A673 (cell line): ENCODE measurements at places on chromosomes 7 and 10.

DNA sequence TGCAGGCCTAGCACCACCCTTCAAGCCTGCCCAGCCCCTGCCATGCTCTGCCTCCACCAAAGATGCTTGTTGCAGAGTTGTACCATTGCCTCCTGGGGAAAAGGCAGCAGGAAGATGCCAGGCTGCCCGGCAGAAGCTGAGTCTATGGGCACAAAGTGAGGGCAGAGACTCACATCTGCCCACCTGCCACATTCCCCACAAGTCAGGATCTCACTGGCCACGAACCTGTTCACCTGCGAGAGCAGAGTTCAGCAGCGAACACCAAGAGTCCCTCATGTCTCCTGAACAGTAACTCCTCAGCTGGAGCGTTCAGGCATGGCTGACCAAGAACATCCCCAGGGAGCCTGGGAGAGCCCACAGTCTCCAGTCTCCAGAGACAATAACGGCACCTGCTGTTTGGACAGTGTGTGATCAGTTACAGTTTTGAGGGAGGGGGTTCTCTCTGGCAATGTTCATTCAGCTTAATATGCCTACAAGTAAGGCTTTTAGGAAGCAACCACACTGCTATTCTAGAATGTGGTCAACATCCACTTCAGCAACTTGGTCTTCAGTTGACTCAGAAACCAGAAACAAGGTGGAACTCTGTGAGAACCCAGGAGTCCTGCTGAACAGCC lies 78.5 kb downstream of the GRID1 start:
- no peak for DNase-seq

DNA sequence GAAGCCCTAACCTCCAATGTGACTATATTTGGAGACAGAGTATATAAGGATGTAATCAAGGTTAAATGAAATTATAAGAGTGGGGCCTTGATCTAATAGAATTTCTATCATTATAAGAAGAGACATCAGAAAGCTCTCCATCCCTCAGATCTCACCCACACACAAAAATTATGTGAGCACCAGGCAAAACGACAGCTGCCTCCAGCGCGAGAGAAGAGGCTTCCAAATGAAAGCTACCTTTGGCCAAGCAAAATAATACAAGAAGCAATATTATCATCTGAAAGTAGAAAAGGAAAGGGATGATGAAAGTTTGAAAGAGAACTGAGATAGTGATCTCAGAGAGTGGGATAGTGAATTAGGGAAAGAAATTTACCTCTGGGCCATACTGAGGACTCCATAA lies 1192.5 kb downstream of the NXPH1 start:
- no peak for DNase-seq

DNA sequence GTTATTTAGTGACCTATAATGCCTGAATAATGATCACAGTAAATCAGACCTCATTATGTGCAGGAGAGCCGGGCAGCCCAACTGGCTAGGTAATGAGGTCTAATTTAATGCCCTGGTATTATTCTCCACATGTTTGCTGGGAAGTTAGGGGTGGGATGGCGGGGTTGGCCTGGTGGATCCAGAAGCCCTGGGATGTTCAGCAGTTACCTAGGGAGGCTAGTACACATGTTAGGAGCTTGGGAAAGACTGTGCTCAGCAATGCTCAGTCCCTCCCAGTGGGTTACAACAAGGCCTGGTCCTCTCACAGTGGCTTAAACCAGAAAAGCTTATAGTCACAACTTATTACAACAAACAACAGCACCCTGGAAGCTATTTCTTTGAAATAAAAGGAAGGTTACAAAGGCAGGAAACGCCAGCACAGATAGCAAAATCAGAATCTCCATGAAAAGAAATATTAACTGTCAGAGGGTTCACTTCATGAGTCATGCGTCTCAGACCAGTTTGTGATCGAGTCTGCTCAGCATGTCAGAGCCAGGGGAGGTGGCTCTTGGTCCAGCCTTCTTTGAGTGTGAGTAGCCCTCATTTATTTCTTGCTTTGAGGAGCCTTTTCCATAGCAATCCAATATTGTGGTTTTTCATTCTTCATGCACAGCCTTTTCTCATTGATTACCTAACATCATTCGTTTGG lies 418.6 kb upstream of the NPVF start:
- DNase-seq, result no peak

DNA sequence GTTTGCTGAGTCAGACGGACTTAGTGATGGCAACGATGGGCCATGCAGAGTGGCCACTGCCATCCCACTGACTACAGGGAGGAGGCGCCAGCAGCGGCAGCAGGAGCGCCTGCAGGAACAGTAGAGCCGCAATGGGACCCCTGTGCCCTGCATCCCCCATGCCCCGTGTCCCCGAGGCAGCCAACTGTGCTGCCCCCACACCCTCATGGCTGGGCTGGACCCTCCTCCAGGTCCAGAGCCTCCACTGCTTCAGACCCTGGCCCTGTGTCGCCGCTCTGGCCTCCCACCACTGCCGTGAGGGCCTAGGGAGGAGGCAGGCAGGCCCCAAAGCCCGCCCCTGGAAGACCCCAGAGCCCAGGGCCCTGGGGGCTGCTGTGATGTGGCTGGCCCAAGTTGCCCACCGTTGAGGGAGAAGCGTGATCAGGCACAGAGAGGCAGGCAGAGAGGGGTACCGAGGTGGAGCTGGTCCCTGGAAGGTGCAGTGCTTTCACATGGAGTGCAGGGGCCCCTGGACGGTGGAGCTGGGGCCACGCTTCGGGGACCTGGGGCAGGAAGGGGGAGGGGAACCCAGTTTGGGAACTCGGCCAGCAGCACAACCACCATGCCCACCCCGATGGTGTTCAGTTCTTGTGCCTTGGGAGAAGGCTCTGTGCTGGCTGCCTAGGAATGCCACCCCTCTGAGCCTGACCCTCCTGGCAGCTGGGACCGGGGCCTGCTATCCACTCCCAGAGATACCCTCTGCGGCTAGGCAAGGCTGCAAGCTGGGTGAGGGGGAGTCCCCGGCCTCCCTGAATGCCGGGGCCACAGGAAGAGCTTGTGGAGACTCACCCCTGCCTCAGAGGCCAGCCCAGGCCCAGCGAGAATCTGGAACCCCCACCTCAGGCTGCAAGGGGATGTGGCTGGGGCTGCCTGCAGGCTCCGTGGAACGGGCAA lies 32.6 kb downstream of the DKK1 start:
- DNase-seq, result no peak

DNA sequence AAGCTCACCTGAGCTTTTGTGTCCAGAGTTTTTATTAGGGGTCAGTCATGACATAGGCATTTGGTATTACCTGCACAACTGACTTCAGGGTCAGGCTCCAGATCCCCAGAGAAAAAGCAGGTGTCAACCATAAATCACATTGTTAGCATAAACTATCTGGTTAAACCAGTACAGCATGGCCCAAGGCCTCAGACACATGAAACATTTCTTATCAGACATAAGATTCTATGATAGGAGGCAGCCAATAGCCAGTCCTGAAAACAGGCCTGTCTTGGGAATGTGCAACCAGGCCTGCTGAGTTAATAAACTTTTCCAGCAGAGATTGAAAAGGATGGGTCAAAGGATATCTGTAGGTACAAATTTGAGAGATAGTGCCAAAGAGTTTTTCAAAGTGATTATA lies 116.1 kb downstream of the TPST1 start:
- no peak for DNase-seq

DNA sequence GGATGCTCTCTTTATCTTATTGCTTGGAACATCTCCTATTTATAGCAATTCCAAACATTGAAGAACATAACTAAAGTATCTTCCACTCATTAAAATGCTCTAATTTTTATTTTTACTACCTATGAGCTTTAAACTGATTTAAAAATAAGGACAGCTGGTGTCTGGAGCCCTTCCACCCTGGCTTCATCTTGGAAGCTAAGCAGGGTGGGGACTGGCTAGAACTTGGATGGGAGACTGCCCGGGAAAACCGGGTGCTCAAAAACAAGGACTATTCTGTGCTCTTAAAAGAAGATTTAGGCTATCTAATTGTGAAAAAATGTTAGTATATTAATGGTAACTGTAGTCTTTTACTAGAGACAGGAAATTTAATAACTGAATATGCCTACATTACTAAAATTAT lies 69.2 kb downstream of the ARMC3 start:
- peak; percentile 22 for DNase-seq

DNA sequence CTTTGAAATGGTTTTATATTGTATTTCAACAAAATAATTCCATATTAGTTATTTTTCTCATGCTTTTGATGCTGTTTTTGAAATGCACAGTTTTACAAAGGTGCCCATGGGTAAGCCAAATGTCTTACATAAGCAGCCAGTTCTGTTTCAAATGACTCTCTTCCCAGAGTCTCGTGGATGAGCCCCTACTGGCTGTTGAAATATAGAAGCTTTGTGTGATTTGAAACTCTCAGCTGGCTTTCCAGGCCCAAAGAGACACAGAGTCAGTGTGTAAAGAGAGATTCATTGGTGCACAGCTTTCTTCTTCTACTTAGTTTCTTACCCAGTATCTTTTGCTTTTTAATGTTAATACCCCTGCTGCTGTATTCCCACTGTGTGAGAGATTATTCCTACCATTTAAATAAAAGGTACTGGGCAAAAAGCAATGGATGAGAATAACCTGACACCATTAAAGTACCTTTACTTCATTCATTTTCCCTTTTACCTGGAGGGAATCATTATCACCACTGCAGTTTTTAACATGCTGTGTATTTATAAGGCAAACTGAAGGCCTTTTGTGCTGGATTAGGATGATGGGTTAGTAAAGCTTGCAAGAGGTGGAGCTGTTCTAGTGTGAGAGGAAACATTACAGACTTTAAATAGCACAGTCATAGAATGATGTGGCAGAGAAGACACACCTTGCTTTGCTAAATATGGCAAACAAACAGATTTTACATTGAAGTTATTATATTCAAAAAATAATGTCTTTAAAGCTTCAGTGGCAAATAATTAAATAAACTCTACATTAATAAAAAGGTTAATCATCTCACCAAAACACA lies 415.1 kb downstream of the THSD7A start:
- no peak for DNase-seq

DNA sequence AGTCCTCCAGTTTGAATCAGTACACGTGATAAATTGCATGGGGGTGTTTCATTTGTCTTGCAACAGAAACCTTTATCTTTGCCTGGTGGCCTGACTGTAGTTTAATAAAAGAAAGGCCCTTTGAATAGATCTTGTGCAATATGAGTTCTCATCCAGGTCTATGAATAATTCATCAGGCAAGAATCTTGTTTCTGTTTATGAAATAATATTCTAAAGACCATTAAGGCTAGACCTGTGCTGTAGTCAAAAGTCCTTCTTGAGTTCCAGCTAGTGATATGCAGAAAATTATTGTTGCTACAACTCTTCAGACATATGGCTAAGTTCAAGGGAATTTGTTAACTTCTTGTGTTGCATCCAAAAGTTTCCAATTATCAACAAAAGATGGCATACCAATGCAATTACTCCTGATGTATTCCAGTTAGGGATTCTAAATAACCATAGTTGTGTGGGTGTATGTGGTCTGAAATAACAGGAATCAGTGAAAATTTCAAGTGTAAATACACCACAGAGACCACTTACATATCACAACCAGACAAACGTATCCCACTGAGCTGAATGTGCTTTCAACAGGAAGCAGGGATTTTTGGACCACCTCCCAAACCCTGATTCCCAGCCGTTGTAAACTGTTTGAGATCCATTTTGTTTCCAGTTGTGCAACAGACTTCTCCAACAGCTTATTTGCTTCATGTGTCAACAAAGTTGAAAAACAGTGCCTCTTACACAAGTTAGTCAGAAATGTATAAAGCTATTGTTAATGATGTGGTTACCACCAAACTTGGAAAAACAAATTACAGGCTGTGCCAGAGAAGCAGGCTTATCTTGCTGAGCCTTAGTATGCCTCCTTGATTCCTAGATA lies 54.7 kb upstream of the BICC1 start:
- peak; percentile 73 for DNase-seq

GRCh38 chr7:128004623-128005022 lies 26.6 kb downstream of the LRRC4 start:
- DNase-seq, result no peak
